ENCODE measurements at places on chromosomes 6 and 20.

GRCh38 chr20:18986895-18987580 lies 173.5 kb downstream of the SCP2D1 start:
- no peak for DNase-seq

GRCh38 chr6:6891125-6891721 lies 216.5 kb upstream of the RREB1 start:
- no peak for DNase-seq

GRCh38 chr6:111199935-111200334 lies 112.6 kb downstream of the SLC16A10 start:
- DNase-seq: no peak

- no peak for DNase-seq
Observed at GRCh38 chr6:63663147-63663955, 27.7 kb downstream of the PHF3 start.

DNA sequence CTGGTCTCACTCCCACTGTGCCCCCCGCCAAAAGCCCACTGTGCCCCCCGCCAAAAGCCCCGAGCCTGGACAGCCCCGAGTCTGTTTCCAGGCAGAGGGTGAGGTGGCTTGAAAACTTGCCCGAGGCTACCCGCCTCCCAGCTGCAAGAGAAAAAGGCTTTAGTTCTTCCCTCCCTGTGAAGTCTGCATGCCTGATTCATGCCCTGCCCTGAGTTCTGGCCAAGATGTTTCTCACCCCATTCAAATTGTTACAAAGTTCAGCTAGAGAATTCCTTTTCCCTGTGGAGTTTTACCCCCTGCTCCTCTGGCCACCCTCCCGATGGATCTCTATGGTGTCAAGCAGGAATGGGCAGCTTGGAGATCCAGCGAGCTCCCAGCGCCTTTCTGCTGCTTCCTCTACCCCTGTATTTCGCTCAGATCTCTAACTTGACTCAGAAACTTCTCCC lies 298.8 kb upstream of the MAP3K7 start:
- DNase-seq: no peak

DNA sequence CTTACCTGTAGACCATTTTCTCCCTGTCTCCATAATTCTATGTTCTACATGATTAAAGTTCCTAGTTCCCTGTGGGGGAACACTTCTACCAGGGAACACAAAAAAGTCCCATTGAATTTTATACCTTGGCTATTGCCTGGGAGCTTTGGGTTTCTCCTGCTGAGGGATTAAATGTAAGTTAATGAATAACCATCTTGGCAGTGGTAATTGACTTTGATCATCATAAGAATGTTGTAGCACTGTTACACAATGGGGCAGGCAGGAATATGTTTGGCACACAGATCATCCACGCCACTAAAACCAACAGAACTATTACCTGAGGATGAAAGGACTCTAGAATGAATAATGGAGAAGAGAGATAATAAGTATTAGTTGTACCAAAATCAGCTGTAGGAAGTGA lies 1106.2 kb upstream of the GJE1 start:
- no peak for DNase-seq

DNA sequence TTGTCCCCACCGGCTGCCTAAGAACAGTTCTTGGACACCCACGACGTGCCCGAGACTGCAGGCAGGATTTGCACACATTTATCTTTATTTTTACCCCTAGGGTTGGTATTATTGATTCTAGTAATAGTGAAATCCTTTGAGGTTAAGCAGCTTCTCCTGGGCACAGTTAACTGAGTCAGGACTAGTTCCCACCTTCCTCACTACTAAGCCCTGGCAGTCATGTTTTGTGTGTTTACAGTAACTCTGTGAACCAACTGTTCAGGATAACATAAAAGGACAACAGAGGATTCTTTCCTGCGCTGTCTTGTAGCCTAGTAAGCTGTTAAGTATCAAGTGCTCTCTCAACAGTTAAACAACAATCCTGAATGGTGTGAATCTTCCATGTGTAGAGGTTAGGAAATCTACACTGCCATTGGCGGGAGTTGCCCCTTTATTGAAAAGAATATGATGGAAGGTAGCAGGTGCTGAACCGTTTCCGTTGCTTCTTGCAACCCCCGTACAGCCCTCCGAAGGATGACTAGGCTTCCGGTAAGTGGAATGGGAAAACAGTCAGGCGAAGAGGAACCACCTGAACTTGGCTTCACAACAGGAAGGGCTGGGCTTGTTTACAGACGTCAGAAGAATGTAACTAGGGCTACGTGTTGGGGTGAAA lies 979 bp upstream of the SOD2 start:
- peak; percentile 18 for DNase-seq

DNA sequence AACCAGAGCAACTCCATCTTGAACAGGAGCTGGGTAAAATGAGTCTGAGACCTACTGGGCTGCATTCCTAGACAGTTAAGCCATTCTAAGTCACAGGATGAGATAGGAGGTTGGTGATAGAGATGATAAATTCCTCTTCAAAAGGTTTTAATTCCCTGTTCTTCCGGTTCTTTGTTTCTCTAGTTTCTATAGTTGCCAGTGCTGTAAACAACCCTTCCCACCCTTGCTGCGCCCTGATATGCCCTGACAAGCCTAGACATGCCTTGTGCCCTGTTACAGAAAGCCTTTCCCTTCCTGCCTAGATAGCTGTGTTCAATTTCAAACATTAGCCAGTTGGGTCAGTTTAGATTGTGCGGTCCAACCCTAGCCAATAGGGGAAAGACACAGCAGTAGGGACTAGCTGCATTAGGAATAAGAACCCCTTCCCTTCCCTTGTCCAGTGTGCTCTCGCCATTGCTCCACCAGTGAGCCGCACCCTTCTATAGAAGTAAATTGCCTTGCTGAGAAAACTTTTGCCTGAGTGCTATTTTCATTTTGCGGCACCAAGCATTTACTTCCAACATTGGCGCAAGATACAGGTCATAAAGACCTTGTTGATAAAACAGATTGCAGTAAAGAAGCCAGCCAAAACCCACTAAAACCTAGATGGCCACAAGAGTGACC lies 52.5 kb upstream of the CCN2 start:
- no peak for DNase-seq

DNA sequence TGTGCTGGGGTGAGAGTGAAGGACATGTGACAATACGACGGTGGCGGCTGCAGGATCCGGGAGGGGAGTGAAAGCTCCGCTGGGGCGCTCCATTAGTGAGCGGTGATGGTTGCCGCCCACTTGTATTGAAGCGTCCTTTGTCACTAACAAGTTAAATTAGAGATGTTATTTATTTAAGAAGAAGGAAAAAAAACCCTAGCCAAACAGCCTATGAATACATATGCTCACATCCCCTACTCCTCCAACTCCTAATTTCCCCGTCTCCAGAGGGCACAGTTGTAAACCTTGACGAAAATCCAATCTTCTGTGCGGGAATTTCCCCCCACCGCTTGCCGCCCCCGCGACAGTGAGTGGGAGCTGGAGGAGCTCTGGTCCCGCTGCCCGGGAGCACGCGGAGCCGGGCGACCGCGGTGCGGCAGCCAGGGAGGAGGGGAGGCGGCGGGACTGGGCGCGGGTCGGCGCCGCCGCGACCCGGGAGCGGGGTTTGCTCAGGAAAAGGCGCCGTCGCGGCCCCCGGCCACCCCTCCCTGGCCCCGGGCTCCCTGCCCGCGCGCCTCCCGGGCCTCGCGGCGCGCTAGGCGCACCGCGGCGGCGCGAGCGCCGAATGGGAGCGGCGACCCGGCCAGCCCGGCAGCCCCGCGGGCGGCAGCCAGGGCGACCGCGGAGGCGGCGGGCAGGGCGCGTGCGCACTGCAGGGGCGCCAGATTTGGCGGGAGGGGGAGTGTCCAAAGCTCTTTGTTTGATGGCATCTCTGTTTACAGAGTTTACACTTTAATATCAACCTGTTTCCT lies at the start of gene MYB:
MYB (plus strand) TSS at position 767 of the 791 bp plus-strand sequence. CDS start 206 bp downstream, outside the sequence.
- peak; percentile 49 for DNase-seq

- DNase-seq: no peak
Observed at GRCh38 chr6:2468601-2468955, 223.2 kb upstream of the GMDS start.

DNA sequence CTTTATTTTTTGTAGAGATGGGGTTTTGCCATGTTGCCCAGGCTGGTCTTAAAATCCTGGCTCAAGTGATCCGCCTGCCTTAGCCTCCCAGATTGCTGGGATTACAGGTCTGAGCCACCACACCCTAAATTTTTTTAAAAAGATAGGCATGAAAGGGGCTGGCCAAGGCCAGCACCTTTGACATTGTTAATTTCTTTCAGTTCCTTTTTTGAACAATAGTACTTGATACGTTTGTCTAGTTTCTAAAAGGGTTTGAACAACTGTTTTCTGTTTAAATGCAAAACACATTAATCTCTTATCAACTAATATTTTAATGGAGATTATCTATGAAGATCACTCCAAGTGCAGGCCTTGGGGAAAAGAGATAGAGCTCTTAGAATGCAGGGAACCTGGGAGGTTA lies 37.6 kb upstream of the PTPRK start:
- DNase-seq: no peak

GRCh38 chr20:33076662-33077372 lies 2.6 kb upstream of the BPIFB4 start:
- peak; percentile 40 for DNase-seq

- no peak for DNase-seq
Observed at GRCh38 chr6:22271081-22271480, 25.8 kb downstream of the PRL start.

GRCh38 chr6:126955621-126956020 lies 162.8 kb upstream of the RSPO3 start:
- no peak for DNase-seq

DNA sequence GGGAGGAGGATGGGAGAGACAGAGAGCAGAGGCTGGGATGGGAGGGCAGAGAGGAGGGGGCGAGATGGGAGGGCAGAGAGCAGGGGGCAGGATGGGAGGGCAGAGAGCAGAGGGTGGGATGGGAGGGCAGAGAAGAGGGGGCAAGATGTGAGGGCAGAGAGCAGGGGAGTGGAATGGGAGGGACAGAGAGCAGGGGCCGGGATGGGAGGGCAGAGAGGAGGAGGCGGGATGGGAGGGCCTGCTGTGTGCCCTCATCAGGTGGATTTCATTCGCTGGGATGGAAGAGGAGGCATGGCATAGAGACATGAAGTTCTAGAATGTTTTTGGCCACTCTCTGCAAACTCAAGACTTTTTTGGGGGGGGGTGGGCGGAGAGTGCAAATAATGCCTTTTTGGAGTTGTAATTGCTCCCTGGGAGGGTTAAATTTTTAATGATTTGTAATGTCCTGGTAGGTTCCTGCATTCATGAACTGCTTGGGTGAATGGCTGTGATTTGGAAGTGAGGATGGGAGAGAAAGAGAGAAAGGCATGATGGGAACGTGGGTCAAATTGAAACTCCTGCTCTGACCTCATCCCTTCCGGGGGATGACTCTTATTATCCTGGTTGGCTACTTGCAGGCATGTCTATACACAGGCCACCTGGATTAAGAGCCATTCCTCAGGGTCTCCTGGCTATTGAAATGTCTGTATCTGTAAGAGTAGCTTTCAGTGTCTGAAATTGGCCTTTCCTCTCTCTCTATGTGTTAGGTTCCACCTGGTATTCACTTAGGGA lies 162.4 kb upstream of the AGPAT4 start:
- no peak for DNase-seq

DNA sequence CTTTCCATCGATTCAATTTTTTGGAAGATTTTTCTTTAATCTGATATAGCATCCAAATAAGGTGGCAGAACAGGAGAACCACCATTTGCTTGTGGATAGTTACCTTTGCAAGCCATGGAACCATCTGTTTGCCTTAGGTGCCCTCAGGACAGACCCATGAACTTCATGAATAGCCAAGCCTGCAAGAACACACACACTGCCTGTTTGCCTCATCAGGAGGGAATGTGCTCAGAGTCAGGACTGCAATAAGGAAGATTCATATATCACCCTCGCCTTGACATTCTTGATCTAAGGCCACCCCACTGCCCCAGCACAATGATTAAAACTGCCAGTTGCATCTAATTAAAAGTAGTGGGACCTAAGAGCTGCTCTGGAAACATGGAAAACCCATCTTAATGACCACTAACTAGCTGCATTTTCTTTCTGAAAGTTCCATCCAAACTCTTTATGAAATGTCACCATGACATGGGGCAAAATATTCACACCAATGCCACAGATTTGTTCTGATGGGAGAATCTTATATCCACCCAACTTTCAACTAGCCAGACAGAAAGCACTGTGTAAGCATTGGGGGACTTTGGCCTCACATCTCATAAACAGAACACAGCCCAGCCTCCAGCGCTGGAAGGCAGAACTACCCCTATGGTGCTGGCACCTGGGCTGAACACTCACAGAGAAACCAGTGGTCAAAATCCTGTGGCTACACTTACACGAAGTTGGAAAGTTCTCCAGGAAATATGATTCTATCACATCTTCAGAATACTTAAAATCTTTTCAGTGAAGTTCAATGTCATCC lies 48.3 kb downstream of the TBXT start:
- no peak for DNase-seq

DNA sequence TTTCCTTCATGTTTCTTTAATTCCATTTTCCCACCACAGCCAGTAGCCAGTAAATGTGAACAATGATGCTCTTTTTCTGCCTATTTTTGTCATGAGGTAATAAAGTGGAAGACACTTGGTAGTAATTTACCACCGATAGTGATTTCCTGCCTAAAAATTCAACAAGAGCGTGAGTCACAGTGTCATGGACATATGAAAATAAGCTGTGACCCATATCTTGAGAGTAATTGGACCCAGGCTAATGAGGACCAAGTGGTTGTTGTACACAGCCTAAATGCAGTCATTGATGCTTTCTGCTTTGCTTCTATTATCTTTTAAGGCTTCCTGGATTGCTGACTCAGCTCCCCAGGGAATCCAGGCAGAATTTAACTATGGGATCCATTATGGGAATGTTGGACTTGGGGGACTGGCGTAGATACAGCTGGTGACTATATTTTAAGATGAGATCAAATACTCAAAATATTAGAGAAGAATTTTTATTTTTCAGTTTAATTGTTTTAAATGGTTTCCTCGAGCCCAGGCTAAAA lies 265.9 kb upstream of the FERMT1 start:
- DNase-seq: no peak

GRCh38 chr6:165266621-165267020 lies 42.8 kb downstream of the C6orf118 start:
- DNase-seq: no peak

- no peak for DNase-seq
Observed at GRCh38 chr6:139972116-139972515, 597.7 kb upstream of the CITED2 start.

GRCh38 chr6:85691478-85691877 lies 48.8 kb upstream of the SYNCRIP start:
- DNase-seq: no peak

GRCh38 chr6:82588020-82588419 lies 224.4 kb downstream of the TPBG start:
- no peak for DNase-seq

DNA sequence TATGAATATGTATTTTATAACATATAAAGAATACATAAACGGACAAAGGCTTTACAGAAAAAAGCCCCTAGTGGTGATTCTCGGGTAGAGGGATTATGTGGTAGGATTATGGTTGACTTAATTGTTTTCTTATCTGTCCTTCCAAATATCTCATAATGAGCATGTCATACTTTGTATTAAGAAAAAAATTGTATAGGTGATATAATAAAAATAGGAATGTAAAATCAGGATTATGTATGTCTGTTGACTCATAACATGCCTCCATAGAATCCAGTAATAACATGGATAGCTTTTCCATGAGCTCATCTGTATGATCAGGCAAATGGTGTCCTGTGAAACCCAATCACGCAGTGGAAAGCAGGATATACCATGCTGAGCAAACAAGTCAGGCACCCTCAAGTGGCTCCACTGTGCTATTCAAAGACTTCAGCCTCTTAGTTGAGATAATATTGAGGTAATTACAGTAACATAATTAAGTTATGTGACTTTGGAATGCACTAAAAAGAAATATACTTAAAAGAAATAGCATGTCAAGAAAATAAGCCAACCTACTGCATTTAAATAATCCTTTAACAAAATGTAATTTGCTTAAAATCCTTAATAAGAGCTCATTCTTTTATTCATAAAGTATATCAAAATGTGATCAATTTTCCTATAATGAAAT lies 39.6 kb upstream of the PRELID3B start:
- no peak for DNase-seq
